HepG2 (cell line): ENCODE measurements at places on chromosomes 2 and 18. TPM values are rescaled to one million over a fixed set of nuclear protein-coding genes. Genes with fewer than 3 reads are reported as not detected.
A peak's percentile ranks its signal among the peaks of the same experiment; 100 is the strongest.

CD226 gene
- total RNA-seq: 0.15 and 0.77 TPM in 2 replicates

UGT1A8 gene
- total RNA-seq: not detected in 2 replicates

RAD51AP2 gene
- 0.07 and 0.11 TPM in 2 replicates for total RNA-seq

GNAL gene
- 1.3 and 1.4 TPM in 2 replicates for total RNA-seq

GRCh38 chr2:240919161-240919781 lies 13.1 kb downstream of the CROCC2 start:
- no peak overlapping the region for H3K4me3 ChIP-seq
- peaks cover 14% of the 10 kb centered on the region for H3K4me1 ChIP-seq
- no peak overlapping the region for H3K27ac ChIP-seq
- no peaks in the 10 kb centered on the region for H3K36me3 ChIP-seq

- no peaks in the 10 kb centered on the region for H3K27me3 ChIP-seq
- H3K27ac ChIP-seq: no peak overlapping the region
- H3K4me3 ChIP-seq: no peak overlapping the region
These were observed 1601.1 kb downstream of the LRP1B start for GRCh38 chr2:140529706-140530105.

DNA sequence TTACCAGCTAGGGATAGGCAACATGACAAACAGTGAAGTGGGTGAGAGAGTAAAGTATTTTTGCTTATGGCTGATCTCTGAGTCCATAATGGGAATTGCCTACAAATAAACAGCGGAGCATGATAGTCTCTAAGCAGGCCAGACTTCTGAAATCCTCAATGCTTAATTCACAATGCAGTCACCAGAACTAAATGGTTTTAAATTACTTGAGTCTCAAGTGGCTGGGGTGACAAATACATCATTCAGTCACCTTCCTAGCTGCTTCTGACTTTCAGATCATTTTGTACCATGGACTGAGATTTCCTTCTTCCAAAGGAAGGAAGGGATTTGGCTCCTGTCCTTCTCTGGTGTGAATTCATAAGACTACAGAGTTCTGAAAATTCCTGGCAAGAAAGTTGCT lies 82.8 kb upstream of the RMP24 start:
- H3K4me1 ChIP-seq: no peaks in the 10 kb centered on the region
- H3K27ac ChIP-seq: no peak overlapping the region
- H3K27me3 ChIP-seq: no peaks in the 10 kb centered on the region
- DNase-seq: no peak
- no peaks in the 10 kb centered on the region for H3K36me3 ChIP-seq

GRCh38 chr2:12227941-12228608 lies 481.6 kb downstream of the LPIN1 start:
- no peaks in the 10 kb centered on the region for H3K27me3 ChIP-seq
- no peak overlapping the region for H3K27ac ChIP-seq
- no peak overlapping the region for H3K4me3 ChIP-seq

DNA sequence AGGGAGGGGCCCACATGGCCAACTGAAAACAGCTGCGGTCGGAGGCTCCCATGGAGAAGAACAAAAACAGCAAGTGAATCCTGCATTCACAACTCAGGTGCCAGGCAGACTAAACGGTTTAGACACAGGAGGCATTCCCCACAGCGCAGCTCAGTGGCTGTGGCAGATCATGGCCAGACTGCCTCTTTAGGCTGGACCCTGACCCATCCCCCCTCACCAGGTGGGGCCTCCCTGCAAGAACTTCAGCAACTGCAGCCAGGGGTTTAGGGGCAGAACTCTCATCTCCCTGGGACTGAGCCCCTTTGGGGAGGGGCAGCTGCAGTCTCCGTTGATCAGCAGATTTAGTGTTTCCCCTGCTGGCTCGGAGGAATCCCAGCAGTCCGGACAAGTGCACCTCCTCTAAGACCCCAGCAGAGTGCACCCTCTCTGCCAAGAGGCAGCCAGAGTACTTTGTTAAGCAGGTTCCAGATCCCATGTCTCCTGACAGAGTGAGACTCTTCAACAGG lies 346.7 kb downstream of the SS18 start:
- no peaks in the 10 kb centered on the region for H3K4me1 ChIP-seq
- H3K27ac ChIP-seq: no peak overlapping the region
- H3K36me3 ChIP-seq: no peaks in the 10 kb centered on the region
- no peaks in the 10 kb centered on the region; the same call in 1 of the 2 replicates for H3K27me3 ChIP-seq

GRCh38 chr2:200762127-200762526 lies 49.6 kb upstream of the BZW1 start:
- no peaks in the 10 kb centered on the region; the same call in 1 of the 2 replicates for H3K27me3 ChIP-seq
- H3K4me1 ChIP-seq: peaks cover 60% of the 10 kb centered on the region
- no peaks in the 10 kb centered on the region for H3K36me3 ChIP-seq
- DNase-seq: no peak
- H3K27ac ChIP-seq: no peak overlapping the region
- H3K4me3 ChIP-seq: no peak overlapping the region

DNA sequence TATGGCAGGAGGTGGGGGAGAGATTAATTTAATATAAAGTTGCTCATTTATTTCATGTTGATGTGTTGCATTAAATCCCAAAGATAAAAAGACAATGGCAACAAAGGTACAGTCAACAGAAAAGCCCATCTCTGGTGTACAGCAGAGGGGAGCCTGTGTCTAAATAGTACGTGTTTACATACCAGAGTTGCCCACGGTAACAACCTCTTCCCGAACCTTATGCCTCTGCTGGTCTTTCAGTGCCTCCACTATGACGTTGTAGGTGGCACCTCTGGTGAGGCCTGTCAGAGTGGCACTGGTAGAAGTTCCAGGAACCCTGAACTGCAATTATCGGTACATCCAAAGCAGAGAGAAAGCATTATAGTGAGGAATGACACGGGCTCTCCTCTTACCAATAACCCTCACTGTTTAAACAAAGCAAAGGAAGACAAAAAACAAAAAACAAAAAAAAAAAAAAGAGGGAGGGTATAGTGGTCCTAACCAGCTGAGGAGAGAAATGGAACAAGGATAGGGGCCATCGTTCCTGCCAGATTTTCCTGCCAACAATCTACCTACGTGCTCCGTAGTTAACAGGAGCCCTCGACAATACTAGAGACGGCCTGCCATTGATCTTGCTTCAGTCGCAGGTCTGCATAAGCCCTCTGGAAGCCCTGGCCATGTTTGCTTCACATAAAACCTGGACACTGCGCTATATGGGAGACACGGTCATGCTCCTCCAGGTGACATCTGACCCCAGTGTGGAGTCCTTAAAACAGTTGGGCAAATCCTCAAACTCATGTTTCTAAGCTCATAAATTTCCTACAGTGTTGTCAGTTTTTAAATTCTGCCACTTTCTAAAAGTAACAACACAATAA lies 58.5 kb downstream of the ATIC start:
- H3K4me1 ChIP-seq: no peaks in the 10 kb centered on the region
- peak overlapping the region; percentile 31 for H3K27ac ChIP-seq
- no peak for DNase-seq

DNA sequence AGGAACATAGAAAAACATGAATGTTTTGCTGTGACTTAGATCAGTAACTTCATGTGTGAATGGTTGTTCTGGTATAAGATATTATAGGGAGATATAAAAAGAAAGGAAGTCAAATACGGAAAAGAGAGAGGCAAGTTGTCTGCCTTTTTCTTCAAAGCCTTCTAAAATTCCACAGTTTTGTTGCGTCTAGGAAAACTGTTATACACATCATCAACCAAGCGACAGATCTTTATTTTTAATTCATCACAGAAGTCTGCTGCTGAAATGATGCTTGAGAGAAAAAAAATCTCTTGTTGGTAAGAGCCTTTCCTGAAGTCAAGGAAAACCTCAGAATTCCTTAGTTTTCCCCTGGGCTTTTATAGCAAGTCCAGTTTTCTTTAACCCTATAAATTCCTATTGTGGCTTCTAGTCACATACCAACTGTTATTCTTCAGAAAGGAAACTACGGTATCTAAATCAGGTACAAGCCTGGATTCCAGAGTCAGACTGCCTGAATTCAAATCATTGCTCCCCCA lies 36.3 kb upstream of the TANC1 start:
- no peak overlapping the region for H3K27ac ChIP-seq
- no peak for DNase-seq
- H3K4me3 ChIP-seq: no peak overlapping the region
- no peaks in the 10 kb centered on the region for H3K4me1 ChIP-seq

DNA sequence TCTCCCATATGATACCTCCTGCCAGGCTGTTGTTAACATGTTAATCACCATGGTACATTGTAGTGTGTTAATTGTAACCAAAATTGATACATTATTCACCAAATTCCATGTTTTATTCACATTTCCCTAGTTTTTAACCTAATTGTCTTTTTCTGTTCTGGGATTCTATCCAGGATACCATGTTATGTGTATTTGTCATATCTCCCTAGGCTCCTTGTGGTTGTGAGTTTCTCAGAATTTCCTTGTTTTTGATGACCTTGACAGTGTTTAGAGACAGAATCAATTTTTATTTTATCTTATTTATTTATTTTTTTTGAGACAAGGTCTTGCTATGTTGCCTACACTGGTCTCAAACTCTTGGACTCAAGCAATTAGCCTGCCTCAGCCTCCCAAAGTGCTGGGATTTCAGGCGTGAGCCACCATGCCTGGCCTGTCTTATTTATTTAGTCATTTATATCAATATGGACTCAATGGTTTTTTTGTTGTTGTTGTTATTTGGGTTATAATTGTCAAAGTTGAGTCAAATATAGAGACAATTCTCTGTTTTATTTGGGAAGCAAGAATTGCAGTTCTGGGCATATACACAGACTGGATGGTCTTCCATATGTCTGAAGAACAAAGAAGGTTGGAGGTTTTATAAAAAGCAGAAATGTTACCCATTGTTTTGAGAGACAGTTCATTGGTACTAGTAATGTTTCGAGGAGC lies 42.6 kb downstream of the INPP4A start:
- 0 out of 3 replicates have a peak, but pooled peaks cover 2% of the 10 kb centered on the region for H3K36me3 ChIP-seq
- no peak overlapping the region for H3K4me3 ChIP-seq
- no peak for DNase-seq
- H3K27me3 ChIP-seq: no peaks in the 10 kb centered on the region
- H3K4me1 ChIP-seq: peaks cover 43% of the 10 kb centered on the region
- no peak overlapping the region for H3K27ac ChIP-seq

DNA sequence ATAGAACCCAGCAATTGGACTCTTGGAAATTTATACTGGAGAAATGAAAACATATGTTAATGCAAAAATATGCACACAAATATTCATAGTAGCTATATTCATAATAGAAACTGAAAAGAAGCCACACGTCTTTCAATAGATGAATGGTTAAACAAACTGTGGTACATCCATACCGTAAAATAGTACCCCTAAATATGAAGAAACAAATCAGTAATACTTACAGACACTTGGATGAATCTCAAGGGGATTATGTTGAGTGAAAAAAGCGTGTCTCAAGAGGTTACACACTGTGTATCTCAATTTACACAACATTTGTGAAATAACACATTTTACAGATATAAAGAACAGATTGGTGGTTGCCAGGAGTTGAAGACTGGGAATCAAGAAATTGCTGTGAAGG lies 61.1 kb upstream of the ARHGAP15 start:
- H3K27ac ChIP-seq: no peak overlapping the region
- H3K27me3 ChIP-seq: no peaks in the 10 kb centered on the region
- no peaks in the 10 kb centered on the region for H3K4me1 ChIP-seq
- H3K36me3 ChIP-seq: no peaks in the 10 kb centered on the region
- H3K4me3 ChIP-seq: no peak overlapping the region
- DNase-seq: no peak

- H3K4me3 ChIP-seq: no peak overlapping the region
- no peaks in the 10 kb centered on the region for H3K27me3 ChIP-seq
- DNase-seq: no peak
- H3K27ac ChIP-seq: no peak overlapping the region
- no peaks in the 10 kb centered on the region for H3K36me3 ChIP-seq
These were observed 389.0 kb downstream of the SOX11 start for GRCh38 chr2:6080932-6081753.

DNA sequence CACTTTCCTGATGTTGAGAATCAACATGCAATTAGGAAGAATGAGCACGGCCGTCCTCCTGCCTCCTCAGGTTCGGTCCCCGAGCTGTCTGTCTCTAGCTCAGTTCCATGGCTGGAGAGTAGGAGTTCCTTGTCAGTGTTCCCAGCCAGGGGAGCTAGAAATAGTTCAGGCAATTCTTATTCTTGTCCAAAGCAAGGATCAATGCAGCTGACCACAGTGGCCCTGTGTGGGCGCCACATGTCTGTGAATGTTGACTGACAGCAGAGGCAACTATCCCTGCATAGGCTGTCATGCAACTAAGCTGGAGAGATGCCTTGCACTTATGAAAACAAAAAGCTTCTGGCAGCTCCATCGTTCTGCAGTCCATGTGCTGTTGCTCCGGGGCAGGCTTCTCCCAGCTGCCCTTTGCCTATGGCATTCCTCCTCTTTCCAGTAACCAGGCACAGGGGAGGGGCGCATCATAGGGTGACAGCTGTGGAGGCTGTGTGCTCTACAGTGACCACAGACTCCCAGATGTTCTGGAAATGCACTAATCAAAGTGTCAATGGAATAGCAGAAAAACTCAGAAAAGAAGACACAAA lies 58.7 kb downstream of the PDCL3 start:
- H3K27ac ChIP-seq: no peak overlapping the region
- no peak overlapping the region for H3K4me3 ChIP-seq
- no peaks in the 10 kb centered on the region for H3K36me3 ChIP-seq
- H3K27me3 ChIP-seq: peaks cover 60% of the 10 kb centered on the region
- no peak for DNase-seq
- no peaks in the 10 kb centered on the region for H3K4me1 ChIP-seq

DNA sequence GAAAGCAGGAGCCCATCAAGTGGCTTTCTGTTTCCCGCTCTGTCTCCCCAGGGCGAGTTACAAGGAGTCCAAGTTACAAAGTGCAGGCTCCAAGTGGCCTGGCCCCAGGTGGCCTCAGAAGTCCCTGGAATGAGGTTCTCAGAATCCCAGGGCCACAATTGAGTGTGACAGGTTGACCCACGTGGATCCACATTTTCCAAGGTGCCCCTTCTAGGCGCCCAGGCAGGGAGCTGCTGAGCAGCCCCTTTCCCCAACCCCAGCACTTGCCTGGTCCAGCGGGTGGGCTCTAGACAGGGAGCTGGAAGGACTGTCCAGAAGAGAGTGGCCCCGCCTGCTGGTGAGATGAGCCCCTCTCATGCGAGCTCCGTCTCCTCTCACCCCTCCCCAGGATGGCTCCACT lies 253.4 kb downstream of the CYP26B1 start:
- no peak overlapping the region for H3K4me3 ChIP-seq
- no peaks in the 10 kb centered on the region for H3K36me3 ChIP-seq
- DNase-seq: no peak
- H3K27me3 ChIP-seq: peaks cover 59% of the 10 kb centered on the region

DNA sequence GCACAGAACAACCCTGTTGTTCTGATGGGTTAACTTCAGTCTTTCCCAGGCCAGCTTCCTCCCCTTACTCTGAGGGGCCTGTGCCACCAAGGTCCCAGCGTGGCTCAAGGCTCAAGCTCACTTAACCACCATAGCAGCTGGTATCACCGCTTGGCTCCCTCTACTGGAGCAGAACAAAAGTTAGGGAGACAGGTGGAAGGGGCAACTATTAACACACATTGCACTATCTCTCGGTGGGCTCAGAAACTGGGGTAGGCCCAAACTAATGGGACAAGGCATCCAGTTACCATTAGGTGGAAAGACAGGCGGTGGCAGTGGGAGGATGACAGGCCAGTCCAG lies 88.7 kb upstream of the ATL2 start:
- H3K27me3 ChIP-seq: no peaks in the 10 kb centered on the region; the same call in 2 of the 3 replicates
- H3K27ac ChIP-seq: no peak overlapping the region
- H3K4me1 ChIP-seq: peaks cover 49% of the 10 kb centered on the region
- peak; percentile 75 for DNase-seq
- no peaks in the 10 kb centered on the region for H3K36me3 ChIP-seq
